ENCODE measurements at places on chromosomes 12 and 14.

- peak; percentile 74 for DNase-seq
These were observed 162.9 kb downstream of the PCNX1 start for GRCh38 chr14:71070169-71070568.

DNA sequence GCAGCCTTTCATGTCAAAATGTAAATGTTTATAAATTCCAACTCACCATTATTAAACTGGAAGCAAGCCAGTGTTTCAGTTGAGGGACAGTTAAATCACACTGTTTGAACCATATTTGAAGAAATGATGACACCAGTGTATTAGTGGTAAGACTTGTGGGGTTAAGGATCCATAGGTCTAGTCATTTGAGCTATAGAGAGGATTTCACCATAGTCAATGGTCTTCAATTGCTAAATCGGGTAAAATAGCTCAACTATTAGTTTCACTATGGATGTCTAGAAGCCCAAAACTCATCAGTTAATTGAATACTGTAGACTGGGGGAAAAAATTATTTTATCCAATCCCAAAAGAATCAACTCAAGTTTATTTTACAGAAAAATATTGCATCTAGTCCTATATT lies 659.1 kb downstream of the NRXN3 start:
- no peak for DNase-seq

DNA sequence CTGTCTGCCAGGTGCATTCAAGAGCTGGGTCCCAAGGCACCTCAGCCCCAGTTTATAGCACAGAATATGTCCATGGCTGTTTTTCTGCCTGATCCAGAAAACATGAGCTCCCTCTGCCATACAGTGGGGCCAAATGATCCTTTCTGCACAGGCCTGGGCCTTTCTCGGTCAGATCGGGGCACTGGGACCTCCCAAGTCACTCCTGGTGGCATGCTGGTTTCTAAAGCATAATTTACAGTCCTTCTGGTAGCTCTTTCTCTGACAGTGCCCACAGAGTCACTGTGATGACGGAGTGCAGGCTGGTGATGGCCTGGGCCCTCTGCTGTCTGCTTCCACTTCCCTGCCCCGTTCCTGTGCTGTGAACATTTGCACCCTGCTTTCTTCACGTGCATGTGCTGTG lies 99.2 kb downstream of the ADGRD1 start:
- DNase-seq = no peak

DNA sequence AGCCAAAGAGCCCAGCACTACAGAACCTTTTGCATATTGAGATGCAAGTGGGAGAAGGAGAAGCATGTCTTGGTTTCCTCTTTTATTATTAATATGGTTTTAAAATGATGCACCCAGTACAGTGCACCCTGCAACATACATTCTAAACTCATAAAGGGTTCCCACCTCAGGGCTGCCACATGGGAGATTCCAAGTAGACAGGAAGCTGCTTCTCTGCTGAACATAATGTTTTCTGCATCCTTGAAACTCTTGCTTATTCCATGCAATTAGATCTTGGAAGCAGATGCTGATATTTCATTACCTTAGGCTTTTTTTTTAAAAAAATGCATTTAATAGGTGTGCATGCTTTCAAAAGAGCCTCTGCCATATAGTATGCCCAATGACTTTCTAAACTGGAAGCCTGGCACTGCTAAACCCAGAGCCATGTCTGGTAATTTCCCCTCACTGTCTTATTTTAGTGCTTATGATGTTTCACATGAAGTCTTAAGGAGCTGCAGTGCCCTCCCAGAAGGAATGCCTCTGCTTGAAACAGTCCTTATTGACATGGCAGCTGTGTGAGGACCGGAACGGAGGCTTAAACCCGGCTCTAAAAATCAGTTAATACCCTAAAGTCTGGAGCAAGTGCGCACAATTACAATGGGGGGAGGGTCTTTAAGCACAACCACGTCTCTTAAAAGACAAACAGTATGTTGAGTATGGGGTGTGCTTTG lies 2.0 kb upstream of the SIX1 start:
- DNase-seq = no peak

- no peak for DNase-seq
These were observed 133.7 kb downstream of the TMEM30B start for GRCh38 chr14:61147381-61147821.
